Dermis microvascular lymphatic vessel endothelial cell (primary cell): ENCODE measurements at places on chromosomes 7 and 10. TPM values are rescaled to one million over a fixed set of nuclear protein-coding genes. Genes with fewer than 3 reads are reported as not detected.

- peak; percentile 83 for DNase-seq
Measured at GRCh38 chr7:4706384-4707216, 24.5 kb downstream of the FOXK1 start.

DNA sequence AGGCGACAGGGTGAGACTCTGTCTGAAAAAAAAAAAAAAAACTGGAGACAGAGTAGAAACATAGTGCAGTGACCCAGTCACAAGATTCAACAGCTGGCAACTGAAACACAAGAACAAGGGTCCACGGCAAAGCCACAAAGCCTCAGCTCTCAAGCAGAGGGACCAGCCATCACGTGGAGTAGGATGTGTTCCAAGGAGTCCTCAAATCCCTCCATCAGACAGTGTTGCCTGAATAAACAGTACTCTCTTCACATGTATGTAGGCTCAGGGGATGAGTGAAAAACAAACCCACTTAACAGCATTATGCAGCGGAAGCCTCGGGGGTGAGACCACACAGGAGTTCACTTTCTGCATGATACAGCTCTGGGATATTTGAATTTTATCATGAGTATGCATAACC lies 62.0 kb downstream of the SLIT1 start:
- DNase-seq = no peak

DNA sequence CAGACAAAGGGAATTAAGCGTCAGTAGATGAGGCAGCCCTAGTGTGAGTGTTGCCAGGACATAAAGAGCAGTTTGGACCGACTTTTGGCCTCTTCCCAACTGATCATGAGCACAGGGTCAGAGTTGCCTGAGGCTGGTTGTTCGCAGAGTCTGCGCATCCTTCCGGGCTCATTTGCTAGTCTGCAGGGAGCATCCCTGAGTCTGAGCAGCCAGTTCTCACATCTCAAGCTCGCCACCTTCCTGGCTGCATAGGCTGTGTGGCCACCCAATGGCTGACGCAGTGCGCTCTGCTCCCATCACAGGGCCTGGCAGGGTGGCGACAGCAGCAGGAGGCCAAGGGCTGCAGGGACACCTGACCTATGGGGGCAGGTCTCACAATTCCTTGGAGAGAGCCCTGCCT lies 5.0 kb downstream of the GAD2 start:
- DNase-seq = no peak

DNA sequence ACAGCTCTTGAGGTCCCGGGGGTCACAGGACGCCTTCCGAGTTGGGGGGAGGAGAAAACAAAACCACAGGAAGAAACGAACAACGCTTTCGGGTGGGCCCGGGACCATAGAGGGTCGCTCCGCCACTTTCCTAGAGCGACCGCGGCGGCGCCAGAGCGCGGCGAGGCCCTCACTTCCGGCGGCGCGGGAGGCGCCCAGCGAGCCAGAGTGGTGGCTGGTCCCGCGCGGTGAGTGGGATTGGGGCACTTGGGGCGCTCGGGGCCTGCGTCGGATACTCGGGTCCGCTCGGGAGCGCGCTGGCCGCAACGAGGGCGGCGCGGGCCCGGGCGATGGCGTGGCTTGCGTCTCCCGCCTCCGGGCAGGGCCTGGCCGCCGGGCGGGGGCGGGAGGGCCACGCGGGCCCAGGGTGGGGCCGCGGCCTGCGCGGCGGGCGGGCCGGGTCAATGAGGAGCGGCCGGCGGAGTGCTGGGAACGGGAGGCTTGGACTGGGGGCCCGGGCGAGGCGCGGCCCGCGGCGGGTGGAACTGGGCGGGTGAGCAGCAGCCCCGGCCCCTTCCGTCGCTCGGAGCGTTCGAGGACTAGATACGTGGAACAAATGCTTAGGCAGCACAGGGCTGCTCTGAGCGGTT lies at the start of gene ZNF22:
Gene ZNF22, plus strand, starts transcription at position 172 of the 629 bp plus-strand sequence. CDS start 2,446 bp downstream, outside the sequence.
- DNase-seq = peak; percentile 82

DNA sequence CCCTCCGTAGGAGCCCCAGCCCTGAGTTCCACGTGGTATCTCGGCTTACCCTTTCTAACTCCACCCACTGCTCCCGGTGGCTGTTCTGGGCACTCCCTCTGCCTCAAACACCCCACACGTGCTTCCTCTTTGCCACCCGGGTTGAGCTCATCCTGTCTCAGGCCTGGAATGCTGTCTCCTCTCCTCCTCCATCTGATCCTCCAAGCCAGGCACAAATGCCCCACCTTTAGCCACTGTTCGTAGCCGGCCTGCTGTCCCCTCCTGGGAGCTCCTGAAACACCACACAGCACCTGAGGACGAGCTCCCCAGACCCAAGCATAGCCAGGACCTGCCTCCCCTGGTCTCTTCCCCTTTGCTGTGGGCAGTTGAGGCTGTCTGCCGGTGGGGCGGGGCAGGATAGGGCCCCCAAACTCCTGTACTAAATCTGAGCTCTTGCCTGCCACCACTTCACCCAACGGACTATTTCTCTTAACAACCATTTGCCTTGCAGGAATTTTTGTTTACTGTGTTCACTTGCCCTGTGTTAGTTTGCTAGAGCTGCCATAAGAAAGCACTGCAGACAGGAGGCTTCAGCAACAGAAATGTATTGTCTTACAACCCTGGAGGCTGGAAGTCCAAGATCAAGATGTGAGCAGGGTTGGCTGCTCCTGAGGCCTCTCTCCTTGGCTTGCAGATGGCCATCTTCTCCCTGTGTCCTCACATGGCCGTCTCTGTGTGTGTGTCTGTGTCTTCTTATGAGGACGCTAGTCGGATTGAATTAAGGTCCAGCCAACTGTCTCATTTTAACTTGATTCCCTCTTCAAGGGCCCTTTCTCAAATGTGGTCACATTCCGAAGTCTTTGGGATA lies 58.3 kb upstream of the SHH start:
- DNase-seq = no peak

DNA sequence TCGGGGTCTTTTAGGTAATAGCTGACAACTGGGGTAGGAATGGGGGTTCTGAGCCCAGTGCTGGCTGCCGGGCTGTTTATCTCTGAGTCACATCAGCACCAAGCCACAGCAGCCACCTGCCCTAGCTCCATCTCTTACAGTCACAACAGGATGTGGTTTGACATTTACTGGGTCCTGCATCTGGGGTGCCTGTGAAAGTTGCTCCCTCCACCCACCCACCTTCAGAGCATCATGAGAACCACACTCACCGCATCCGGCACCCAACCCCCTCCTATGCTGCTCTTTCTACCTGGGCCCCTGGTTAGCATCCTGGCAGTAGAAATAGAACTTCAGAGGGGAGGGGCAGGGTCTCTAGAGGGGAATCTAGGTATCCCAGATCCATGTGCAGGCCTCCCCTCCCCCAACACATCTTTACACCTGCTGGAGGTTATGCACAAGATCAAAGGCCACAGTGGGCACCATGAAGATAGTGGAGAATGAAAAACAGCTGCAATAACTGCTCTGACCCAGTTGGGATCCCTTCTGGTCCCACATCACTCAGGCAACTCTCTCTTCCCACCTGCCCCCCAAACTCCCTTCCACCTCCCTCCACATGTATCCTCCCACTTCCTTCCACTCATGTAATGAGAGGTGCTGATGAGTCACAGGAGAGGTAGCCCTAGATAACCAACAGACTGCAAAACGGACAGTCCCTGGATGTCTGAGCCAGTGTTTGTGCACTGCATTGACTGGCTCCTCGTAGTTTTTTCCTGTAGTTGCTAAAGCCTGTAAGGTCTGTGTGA lies 38.2 kb downstream of the PRSS2 start:
- no peak for DNase-seq

GRCh38 chr7:1197997-1198625 lies 34.6 kb upstream of the UNCX start:
- no peak for DNase-seq

TUBAL3 gene
- not detected in 2 replicates for total RNA-seq

ACSM6 gene
- not detected in 2 replicates for total RNA-seq

PILRB gene
- 4.1 and 10.2 TPM in 2 replicates for total RNA-seq

CYP3A5 gene
- not detected in 2 replicates for total RNA-seq
